ENCODE measurements at places on chromosomes 2 and 18.

DNA sequence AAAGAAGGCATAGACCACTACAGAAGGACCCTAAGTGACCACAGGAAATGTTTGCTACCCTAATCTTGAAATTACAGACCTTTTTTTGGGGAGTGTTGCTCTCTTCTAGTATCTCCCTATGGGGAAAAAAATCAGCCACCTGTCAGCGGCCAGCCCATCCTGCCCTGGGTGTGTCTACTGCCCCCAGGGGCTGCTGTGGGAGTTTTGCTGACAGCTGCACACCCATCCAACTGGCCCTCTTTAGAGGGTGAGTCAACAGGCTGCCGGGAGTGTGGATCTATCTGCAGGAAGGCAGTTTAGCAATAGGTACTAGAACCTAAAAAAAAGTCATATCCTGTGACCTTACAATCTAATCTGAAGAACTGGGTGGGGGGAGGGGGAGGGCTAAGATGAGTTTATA is 796 bp upstream of the DYSF start:
- DNase-seq, result peak; percentile 74

DNA sequence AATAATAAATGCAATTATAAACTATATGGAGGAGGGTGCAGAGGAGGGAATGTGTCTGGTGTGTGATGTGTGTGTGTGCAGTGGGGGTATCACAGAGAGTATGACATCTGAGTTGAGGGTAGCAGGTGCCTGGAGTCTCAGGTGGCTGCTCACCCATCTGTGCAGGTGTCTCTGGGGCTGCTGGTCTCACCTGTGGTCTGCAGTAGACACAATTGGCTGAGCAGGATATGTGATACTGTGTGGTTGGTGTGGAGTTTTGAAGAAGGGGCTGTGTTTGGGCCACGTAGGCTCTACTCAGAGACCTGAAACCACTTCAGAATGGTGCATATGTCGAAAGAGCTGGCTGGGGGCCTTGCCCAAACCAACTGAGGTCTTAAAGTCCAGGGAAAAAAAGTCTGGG is 17.0 kb downstream of the FABP1 start:
- DNase-seq, result no peak

- DNase-seq, result no peak
These were observed 1.3 kb upstream of the AKAIN1 start for GRCh38 chr18:5198311-5198710.

DNA sequence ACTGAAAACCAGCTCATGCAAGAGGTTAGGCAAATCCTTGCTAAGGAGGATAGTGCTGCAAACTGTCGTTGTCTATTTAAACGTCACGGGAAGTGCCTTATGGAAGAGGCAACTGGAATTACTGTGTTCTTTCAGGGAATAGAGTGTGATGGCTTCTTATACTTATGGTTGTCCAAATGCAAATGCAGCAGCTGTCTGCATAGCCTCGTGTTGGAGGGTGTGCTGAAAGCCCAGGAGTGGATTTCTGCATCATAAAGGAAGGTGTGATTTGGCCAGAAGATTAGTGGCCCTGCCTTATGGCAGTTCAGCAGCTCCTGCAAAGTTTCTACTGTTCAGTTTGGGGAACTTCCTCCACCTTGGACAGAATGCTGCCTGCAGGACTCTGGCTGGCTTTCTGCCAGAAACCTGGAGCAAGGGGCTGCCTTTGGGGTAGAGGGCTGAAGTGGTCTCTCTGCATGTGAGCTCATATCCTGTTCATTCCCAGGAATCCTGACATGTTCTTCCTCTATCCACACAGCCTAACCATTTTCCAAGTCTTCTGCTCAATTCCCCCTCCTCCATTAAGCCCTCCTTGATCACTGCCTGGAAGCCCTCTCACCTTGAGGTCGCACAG is 321.2 kb upstream of the CXCR4 start:
- DNase-seq, result no peak

DNA sequence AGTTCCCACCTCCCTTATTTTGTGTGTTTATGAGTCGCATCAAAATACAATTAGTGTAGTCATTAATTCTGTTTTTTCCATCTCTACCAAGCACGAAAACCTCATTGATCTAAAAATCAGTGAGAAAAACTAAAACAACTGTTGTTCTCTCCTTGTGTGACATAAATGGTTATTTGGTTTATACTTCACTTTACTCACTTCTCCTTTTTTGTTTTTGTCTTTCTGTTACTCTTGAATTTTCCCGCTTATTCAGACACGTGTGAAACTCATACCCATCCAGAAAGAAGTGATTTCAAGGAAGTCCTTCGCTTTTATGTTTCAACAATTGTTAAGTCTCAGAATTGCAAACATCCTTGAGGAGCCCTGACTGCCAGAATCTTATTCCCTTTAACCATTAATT is 121.6 kb downstream of the EML6 start:
- no peak for DNase-seq

DNA sequence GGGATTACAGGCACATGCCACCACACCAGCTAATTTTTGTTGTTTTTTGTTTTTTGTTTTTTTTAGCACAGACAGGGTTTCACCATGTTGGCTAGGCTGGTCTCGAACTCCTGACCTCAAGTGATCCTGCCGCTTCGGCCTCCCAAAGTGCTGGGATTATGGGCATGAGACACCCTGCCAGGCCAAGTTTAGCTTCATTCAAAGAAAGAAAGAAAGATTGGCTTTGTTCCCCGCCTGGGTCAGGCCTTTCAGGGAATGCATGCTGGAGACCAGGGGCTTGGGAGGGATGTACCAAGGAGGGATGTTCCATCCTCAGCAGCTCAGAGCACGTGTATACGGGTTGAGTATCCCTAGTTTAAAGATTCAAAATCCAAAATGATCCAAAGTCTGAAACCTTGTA is 283.0 kb downstream of the ALPK2 start:
- no peak for DNase-seq

GRCh38 chr2:103959174-103960128 is 894.5 kb upstream of the POU3F3 start:
- peak; percentile 10 for DNase-seq

- no peak for DNase-seq
These were observed 129.0 kb downstream of the ICOS start for GRCh38 chr2:204065566-204065965.

DNA sequence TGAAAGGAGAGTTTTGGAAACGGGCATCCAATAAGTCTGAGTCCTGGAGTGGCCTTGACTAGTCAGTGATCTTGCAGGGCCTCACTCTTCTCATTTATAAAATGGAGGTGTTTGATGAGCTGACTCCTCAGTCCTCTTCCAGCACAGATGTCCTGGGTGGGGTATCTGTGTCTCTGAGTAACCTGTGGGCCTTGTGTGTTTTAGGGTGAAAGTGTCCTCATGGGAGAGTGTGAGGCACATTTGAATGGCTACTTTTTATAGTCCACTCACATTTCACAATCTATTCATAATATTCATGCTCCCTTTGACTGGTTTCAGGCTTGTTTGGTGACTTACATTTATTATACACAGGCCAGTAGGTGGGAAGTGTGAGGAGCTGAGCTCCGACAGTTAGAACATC is 106.4 kb upstream of the CELF4 start:
- no peak for DNase-seq

GRCh38 chr18:3541549-3542386 is 91.8 kb downstream of the TGIF1 start:
- DNase-seq, result no peak

- no peak for DNase-seq
These were observed 69.8 kb downstream of the SLC66A2 start for GRCh38 chr18:79881695-79882094.

DNA sequence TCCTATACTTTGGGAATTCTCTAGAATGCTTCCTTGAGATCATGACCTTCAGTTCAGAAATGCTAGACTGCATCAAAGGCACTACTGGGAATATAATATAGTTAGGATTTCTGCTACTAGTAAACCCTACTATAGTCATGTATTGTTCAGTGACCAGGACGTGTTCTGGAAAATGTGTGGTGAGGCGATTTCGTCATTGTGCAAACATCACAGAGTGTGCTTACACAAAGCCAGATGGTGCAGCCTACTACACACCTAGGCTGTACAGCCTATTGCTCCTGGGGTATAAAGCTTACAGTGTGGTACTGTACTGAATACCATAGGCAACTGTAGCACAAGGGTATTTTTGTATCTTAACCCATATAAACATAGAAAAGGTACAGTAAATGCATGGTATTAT is 13.0 kb downstream of the CXCR4 start:
- no peak for DNase-seq

DNA sequence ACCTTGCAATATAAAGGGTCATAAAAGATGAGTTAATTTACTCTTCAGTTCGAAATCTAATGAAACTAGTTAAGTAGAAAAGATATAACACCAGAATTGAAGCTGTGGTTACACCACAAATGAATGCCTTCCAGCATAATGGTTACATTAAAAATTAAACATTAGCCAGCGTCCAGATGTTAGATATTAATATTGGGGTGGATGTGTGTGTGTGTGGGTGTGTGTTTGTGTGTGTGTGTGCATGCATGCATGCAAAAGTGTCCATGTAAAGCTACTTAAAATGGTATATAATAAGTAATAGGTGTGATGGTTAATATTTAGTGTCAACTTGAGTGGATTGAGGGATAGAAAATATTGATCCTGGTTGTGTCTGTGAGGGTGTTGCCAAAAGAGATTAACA is 170.4 kb upstream of the FN1 start:
- DNase-seq, result no peak

DNA sequence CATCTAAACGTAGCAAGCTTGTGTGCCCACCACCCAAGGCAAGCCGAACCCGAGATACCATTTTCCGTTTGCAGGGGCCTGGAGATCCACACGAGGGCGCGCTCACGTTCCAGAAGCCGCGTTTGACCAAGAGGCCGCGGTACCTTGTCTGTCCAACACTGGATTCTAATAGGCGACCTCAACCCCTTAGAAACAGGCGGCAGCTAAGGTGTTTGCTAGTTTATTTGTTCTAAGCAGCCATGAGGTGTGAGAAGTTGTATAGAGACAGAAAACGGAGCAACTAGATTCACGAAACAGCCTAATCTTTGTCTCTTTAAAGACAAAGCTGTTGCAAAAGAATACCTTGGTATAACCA is 4.2 kb downstream of the HOXD11 start:
- DNase-seq, result peak; percentile 36

DNA sequence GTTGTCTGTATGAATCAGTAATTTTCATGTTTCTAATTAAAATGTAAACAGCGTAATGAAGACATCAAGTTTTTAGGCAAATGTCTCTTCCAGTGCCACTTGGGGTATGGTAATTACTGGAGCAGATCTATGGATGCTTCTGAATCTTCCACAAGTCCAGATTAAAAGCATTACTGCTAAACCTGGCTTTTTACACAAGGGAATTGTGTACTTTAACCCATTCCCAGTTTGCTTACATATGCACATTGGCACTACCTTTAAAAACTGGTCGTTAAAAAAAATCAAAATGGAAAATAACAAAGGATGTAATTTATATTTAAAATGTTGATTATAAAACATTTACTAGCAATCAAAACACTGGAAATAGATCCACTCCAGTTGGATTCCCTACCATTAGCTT is 19.7 kb downstream of the FIGN start:
- no peak for DNase-seq

DNA sequence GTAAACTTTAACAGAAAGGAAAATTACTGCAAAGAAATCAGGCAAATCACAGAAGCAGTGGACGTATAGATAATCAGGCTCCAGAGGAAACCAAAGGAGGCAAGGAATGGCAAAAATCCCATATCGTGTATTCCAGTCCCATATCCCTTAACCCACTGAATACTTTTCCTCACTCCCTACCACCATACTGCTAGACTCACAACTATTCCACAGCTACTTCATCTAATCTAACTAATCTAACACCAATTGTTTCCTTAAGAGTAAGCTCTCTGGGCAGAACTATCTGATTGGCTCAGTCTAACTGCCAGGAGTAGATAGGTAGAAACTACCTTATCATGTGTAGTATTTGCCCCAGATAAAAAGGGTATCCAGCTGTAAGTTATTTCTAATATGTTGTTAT is 16.3 kb downstream of the WDPCP start:
- no peak for DNase-seq

GRCh38 chr2:66845307-66845706 is 410.4 kb downstream of the MEIS1 start:
- peak; percentile 45 for DNase-seq

GRCh38 chr2:20604401-20604911 is 46.4 kb downstream of the HS1BP3 start:
- no peak for DNase-seq

DNA sequence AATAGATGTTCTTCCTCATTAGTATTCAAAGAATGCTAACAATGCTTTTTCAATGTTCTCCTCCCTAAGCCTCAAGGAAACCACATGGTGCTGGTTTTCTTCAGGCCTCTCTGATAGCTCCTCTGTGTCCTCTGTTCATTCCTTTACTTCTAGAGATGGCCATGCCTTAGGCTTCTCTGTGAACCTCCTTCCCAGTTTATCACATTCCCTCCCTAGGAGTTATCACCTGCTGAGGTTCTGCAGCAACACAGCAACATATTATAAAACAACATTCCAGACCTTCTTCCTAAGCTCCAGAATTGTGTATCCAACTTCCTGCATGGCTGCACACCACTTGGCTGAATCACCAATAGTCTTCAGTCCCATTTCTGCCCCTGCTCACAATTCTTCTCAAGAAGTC is 325.5 kb downstream of the IRS1 start:
- no peak for DNase-seq

- peak; percentile 56 for DNase-seq
These were observed 70.0 kb downstream of the EXOC6B start for GRCh38 chr2:72755647-72756423.

DNA sequence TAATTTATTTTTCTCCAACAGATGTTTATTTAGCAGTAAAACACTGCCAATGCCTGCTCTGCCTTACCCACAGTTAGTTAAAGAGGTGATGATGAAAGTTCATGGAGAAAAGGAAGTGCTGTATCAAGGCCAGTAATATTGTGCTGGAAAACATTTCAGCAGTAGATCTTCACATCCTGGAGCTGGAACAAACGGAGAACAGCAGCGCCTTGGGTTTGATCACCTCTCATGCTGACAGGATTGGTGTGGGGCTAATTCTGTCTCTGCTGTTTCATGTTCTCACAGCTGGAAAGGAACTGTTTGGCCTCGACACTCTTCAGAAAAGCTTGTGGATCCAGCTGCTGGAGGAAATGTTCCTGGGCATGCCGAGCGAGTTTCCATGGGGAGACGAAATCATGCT is 61.5 kb upstream of the RPE start:
- no peak for DNase-seq

DNA sequence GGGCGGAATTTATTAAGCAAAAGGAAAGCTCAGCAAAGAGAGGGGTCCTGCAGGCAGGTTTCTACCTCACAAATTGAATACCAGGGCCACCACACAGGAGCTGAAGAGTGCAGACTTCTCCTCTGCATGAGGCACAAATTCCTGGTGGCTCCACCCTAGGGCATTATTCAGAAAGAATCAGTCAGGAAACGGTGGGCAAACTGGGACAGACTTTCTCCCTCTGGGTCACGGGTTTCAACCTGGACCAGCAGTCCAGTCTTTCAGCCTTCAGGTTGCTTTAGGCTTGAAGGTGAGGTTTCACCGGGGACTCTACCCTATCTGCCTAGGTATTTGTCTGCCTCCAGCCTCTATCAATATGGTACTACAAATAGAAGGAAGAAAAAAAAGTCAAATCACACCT is 41.8 kb downstream of the ACSL3 start:
- no peak for DNase-seq

DNA sequence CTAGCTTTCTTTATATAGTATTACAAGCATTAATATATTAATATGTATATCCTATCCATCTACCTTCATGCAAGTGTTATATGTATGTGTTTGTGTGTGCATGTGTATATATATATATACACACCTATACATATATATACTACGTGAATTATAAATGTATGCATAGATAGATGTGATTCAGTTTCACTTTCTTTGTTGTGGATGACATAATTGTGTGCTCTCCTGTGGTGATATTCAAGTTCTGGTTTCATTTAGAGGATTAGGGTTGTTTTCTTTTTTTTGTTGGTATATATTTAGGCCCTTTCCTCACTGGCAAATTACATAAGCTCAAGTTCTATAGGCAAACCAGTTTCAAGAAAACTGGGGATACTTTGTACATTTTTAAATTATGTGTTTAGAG is 225.7 kb upstream of the FANCL start:
- DNase-seq, result no peak
